Pancreas (tissue), 10 donors: ENCODE measurements at places on chromosomes 6 and 20.

- DNase-seq: no peak
These were observed 43.9 kb downstream of the FILIP1 start for GRCh38 chr6:75449630-75450206.

GRCh38 chr20:19265646-19266374 lies 53.4 kb downstream of the SLC24A3 start:
- no peak for DNase-seq

- no peak for DNase-seq
These were observed 63.7 kb upstream of the PTPN1 start for GRCh38 chr20:50446351-50447101.

DNA sequence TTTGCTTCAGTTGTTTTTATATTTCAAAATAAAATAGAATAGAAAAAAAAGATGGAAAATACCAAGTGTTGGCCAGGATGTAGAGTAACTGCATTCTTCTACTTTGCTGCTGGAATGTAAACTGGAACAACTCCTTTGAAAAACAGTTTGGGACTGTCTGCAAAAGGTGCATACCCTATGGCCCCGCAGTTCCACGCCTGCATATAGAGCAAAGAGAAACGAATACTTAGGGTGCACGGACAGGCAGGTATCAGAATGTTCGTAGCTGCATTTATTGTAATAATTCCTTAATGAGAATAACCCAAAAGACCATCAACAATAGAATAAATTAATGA lies 603 bp upstream of the RAB23 start:
- DNase-seq: no peak

- DNase-seq: peak; percentile 75
These were observed 788 bp downstream of the UST start for GRCh38 chr6:148747471-148748165.

DNA sequence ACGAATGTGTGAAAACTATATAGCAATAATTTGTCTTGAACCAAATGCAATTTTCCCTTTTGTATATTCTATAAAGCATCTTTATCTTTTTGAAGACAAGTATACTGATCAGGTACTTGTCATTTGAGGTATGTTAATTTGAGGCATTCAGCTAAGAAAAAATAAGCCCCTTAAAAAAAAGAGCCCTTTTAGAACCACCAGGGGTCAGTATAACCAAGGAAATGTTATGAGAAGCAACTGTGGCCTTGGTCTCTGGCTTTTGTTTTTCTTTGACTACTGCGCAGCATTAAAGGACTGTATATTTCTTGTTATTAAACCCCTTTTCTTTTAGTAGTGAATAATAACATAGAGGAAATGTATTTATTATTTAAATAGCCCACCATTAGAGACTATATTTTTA lies 43.1 kb downstream of the CD109 start:
- DNase-seq: no peak

DNA sequence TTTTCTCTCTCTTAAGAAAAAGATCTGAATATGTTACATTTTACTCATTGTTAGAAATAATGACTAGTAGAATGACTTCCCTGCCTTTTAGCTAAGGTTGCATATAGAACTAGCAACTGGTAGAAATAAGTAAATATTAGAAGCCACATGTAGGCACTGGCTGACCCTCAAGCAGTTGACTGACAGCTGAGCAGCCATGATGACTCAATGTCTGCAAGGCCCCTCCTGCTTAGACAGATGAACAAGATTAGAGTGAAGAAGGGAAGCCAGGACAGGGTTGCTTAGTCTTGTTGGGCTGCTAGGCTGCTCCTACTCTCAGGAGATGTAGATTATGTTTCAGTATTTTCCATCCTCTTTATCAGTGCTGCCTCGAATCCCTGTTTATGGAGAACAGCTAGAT lies 6.5 kb downstream of the MEP1A start:
- DNase-seq: no peak

DNA sequence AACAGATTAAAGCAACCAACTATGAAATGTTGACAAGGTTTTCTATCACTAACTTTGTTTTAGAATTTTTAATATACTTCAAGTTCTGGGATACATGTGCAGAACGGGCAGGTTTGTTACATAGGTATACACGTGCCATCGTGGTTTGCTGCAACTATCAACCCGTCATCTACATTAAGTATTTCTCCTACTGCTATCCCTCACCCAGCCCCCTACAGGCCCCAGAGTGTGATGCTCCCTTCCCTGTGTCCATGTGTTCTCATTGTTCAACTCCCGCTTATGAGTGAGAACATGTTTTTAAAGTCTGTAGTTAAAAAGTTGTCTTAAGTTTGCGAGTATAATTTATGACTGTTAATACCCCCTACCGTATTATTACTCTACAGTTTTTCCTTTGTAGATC lies 844.3 kb upstream of the MANEA start:
- no peak for DNase-seq
